ENCODE measurements at places on chromosomes 11 and 22.

DNA sequence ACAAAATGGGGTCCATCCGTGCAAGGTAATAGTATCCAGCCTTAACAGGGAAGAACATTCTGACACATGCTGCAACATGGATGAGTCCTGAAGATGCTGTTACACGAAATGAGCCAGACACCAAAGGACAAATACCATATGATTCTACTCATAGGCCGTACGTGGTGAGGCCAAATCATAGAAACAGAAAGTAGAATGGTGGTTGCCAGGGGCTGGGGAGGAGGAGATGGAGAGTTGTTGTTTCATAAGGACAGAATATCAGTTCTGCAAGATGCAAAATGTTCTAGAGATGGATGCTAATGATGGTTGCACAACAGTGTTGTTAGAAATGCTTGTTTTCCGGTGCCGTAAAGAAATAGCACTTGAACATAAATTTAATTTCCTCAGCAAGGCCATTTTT lies 2.6 kb downstream of the TBX10 start:
- no peak for DNase-seq

- no peak for DNase-seq
Measured at GRCh38 chr11:119359365-119360214, 13.1 kb upstream of the MFRP start.

GRCh38 chr11:66345316-66345649 lies 379 bp upstream of the BRMS1 start:
- no peak for DNase-seq

DNA sequence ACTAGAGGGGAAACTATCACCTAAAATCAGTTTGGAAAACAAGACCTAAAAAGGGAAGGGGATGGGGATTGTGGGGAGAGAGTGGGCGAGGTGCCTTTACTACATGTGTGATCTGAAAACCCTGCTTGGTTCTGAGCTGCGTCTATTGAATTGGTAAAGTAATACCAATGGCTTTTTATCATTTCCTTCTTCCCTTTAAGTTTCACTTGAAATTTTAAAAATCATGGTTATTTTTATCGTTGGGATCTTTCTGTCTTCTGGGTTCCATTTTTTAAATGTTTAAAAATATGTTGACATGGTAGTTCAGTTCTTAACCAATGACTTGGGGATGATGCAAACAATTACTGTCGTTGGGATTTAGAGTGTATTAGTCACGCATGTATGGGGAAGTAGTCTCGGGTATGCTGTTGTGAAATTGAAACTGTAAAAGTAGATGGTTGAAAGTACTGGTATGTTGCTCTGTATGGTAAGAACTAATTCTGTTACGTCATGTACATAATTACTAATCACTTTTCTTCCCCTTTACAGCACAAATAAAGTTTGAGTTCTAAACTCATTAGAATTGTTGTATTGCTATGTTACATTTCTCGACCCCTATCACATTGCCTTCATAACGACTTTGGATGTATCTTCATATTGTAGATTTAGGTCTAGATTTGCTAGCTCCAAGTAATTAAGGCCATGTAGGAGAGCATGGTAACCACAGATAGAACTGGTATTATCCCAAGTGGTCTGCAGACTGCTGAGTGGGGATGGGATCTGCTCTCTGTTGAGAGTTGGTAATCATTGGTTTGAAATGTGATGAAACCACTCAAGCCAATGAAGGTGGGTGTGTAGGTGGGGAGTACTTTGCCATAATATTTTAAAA lies 3.6 kb downstream of the NEAT1 start:
- peak; percentile 92 for DNase-seq

- DNase-seq: no peak
Measured at GRCh38 chr22:25627271-25627852, 62.9 kb downstream of the GRK3 start.

GRCh38 chr22:37519268-37520195 lies at the start of gene CARD10:
Gene CARD10, minus strand, starts transcription at chr22:37519415. Its CDS starts 215 bp downstream, at chr22:37519200.
- DNase-seq: no peak

- DNase-seq: no peak
Measured at GRCh38 chr11:132999516-132999915, 532.8 kb downstream of the OPCML start.

GRCh38 chr22:35548722-35549112 lies 8.1 kb downstream of the RASD2 start:
- DNase-seq: peak; percentile 34

GRCh38 chr11:19537803-19538453 lies 174.7 kb upstream of the NAV2 start:
- DNase-seq: no peak

- DNase-seq: no peak
Measured at GRCh38 chr22:22465094-22465602, 43.4 kb downstream of the ZNF280B start.

DNA sequence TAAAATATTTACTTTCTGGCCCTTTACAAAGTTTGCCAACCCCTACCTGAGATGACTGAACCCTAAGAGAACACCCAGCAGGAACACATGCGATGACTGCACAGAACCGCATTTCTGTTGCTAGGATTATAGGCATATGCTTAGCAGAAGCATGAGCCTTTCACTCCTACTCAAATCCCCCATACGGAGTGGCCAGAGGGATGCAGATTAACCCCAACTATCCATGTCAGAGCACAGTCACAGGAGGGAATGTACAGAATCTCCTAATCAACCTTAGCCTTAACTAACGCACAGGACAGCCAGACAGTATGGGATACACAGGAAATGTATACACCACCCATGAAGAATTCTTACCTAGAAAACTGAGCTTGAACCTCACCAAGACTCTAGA lies 6.2 kb downstream of the HPS4 start:
- no peak for DNase-seq

DNA sequence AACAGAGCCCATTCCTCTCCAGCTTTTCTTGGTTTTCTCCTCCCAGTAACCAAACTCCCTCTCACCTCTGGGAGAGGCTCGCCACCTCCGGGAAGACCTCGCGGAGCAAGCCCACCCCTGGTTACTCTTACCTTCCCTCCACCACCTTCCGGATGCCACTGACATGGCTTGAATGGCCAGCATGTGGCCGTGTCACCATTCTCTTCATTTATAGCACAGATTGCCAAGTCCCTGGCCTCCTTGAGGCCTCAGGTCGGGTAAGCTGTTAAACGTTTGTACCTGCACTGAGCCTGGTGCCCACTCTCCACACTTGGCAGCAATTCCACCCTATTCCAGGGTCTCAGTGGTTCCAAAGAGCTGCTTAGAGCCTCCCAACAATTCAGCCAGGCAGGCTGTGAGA lies 8.0 kb upstream of the FXYD2 start:
- no peak for DNase-seq

GRCh38 chr22:46058591-46059519 lies 81.9 kb upstream of the WNT7B start:
- DNase-seq: no peak

DNA sequence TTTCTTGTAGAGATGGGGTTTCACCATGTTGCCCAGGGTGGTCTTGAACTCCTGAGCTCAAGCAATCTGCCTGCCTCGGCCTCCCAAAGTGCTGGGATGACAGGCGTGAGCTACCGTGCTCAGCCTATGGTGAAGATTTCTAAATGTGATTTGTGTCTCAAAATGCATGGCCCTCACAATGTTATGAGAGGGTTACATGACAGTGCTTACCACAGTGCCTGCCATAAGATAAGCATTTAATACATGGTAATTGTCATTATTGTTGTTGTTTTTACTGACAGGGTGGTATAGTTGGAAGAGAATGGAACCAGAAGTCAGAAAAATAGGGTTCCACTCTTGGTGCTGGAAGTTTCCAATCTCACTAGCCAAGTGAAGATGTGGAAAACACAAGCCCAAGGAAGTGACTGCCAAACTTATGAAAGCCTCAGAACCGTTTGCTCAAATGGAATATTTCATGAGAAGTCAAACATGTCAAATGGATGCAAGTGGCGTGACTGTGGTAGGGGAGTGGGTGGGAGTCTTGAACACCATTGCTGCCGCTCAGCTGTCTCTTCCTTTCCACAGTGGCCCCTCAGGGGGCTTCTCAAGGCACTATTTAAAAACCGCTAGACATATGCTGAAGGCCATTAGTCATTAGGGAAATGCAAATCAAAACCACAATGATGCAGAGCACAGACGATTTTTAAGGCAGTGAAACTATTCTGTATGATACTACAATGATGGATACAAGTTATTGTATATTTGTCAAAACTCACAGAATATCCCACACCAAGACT lies 29.1 kb upstream of the LMO2 start:
- peak; percentile 80 for DNase-seq

DNA sequence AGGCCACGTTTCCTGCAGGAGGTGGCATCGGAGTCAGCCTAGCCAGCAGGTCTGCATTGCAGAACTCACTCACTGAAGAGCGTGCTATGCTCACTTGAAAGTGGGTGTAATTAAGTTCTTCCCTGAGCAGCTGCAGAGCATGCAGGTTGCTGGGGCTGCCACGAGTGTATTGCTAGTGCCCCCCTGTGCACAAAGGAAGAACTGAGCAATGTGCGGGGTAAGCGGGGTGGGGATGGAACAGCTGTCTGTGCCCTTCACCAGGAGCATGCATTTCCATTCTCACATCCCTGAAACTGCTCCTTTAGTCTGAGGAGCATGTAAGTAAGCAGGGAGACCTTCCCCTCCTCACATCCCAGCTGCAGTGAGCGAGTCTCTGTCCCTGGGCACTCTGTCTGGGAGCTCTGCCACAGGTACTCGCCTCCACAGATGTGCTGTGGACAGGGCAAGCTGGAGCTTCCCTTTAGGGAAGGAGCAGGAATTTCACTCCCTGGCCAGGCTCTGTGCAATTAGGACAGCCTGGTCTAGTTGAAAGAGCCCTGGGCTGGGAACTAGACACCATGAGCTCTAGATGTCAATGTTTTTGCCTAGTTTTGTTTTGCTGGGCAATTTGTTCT lies 1031.8 kb downstream of the NTM start:
- peak; percentile 65 for DNase-seq

DNA sequence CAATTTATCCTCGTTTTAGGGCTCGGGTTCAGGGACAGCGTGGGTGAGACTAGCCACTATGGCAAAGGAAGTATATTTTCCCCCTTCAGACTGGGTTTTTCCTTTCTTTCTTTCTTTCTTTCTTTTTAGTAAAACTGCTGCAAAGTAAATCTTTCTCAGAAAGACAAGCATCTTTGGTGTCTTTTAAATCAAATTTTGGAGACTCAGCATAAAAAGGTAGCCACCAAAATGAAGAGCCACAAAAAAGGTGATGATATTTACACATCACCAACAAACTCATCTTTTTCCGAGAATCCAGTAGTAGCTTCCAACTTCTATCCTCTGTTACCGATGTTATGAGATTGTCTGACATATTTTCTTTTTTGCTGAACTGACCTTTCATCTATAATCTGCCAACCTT lies 88.6 kb downstream of the MPPED2 start:
- no peak for DNase-seq

Measured in fibroblast of skin of right quadriceps (primary cell).